ENCODE measurements at places on chromosomes 16 and 17.

DNA sequence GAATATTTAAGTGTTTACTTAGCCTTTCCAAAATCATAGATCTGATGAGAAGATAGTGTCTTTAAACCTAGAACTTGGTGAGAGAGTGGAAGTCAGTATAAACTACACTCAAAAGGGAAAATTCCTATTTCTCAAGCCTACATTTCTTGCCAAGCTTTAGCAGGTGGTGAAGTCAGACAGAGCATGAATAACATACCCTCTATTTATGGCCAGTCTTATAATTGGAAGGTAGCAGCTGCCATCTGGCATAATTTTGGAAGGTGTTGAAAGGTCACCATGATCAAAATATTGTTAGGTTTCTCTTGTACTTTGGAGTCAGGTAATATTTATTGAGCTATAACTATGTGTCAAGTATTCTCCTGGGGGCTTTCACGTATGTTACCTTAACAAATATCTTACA lies 729.3 kb upstream of the KIF2B start:
- DNase-seq, result no peak

GRCh38 chr16:75471723-75472633 lies 7.5 kb upstream of the TMEM170A start:
- DNase-seq, result no peak

DNA sequence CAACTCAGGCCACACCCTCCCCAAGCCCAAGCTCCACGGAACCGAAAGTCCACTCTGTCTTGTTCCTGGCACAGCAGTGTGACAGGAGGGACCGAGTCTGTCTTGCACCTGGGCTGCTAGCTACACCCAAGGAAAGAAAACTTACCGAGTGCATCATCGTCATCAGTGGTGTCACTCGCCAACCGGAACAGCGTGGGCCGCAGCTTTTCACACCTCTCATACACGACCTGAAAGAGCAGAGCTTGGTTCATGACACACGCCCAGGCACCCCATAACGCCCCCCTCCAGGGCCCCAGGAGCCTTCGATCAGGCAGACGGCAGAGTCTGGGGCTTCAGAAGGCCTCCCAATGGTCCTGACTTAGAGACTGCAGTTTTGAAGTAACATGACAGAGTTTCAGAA lies 27.5 kb downstream of the GGA2 start:
- no peak for DNase-seq

DNA sequence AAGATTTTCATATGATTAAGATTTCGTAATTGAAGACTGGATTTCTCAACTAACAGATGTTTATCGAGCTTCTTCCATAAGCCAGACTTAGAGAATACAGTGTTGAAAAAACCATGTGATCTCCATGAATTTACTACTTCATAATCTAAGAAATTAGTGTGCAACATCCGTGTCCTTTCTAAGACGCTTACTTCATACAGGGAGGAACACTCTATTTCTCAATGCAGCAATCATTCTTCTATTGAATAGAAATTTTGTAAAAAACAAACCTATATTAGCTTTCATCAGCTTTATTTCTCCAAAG lies 946.3 kb downstream of the KCNJ2 start:
- no peak for DNase-seq

DNA sequence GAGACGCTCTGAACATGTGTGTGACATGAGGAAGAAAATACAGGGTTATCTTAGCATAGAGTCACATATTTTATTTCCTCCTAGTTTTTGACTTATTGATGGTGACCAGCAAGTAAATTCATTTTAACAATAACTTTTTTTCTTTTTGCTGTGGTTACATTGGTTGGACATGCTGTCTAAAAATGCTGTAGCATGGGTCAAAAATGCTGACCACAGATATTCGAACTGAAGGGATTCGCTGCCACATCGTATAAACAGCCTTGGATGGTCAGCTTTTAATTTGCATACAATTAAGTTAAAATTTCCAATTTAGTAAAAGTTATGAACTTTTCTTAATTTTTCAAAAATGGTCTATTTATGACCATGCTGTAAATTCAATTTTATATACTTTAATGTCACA lies 30.5 kb downstream of the RPGRIP1L start:
- DNase-seq, result no peak

- no peak for DNase-seq
Measured at GRCh38 chr16:27243725-27244362, 24.7 kb downstream of the NSMCE1 start.

- DNase-seq, result no peak
Measured at GRCh38 chr17:50469671-50470305, 1.1 kb upstream of the CHAD start.

- no peak for DNase-seq
Measured at GRCh38 chr16:30377050-30377811, 2.6 kb downstream of the MYL11 start.

DNA sequence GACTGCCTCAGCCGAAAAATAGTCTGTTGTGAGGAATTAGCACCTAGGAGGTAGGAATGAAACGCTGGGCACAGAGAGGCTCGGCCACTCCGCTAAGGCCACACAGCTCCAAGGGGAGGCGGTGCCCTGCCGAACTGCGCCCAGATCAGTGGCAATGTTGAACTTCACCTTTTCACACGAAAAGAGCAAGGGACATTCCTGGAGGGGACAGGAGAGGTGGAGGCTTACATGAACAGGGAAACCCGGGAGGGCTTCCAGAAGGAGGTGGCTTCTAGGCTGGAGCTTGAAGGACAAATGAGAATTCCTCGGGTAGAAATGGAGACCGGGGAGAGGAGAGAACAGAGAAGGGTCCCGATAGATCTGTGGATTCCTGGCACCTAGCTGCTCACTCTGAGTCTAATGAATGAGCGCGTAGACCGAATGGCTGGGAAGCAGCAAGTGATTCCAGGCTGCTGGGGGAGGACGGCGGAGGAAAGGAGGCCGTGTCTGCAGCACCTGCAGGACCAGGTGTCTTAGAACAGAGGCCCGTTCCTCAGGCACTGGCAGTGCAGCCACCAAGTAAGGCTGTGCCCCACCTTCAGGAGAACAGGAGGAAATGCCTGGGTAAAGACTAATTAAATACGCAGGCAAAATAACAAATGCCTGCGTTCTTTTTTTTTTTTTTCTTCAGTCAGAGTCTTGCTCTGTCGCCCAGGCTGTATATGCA lies 722 bp upstream of the SLC38A10 start:
- no peak for DNase-seq

DNA sequence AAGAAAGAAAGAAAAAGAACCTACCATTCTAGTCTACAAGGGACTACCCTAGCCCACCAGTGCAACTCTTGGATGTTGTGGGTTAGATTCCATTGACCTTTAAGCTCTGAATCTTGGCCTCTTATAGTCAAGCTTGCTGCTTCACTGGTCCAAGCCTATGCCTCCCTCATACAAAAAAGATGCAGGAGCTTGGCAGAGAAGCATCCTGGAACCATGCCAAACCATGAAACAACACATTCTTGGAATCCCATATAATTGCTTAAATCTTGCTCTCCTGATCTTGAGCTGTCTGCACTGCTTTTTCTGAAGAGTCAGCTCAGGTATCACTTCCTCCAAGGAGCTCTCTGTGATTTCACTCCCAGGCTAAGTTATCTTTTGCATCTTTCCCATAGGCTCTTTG lies 117.9 kb upstream of the GPR139 start:
- no peak for DNase-seq

GRCh38 chr16:68800257-68800875 lies 43.0 kb upstream of the TANGO6 start:
- DNase-seq, result no peak

GRCh38 chr17:21090902-21091618 lies 35.7 kb upstream of the DHRS7B start:
- no peak for DNase-seq

- DNase-seq, result no peak
Measured at GRCh38 chr17:17661134-17661533, 20.1 kb upstream of the RAI1 start.

DNA sequence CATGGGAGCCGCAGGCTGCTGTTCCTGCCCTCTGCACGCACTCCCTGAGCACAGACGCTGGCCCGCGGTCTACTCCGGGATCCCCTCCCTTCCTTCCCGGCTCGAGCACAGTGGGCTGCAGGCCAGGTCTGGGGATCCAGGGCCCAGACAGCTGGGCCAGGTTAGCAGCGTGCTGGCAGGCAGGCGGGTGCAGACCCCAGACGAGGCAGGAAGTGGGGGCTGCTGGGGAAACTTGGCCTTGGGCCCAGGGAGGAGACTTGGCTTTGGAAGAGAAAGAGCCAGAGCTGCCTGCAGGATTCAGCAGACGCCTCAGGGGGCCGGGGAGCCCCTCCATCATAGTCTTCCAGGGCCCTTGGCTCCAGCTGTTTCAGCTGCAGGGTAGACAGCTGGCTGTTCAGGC lies 30.2 kb upstream of the ABCC3 start:
- DNase-seq, result no peak

- no peak for DNase-seq
Measured at GRCh38 chr16:66468321-66468965, 41.3 kb downstream of the BEAN1 start.

GRCh38 chr17:60079401-60080243 lies 901 bp upstream of the HEATR6 start:
- no peak for DNase-seq

GRCh38 chr17:12646761-12647422 lies 18.8 kb upstream of the MYOCD start:
- DNase-seq, result no peak

All from stimulated activated CD8-positive, alpha-beta memory T cell treated with anti-CD3 and anti-CD28 coated beads, Interleukin-4, amount 100 ng/mL, for 1 hour (primary cell).